Lung (tissue), 17 donors: ENCODE measurements at places on chromosomes 2 and 18.

- peak; percentile 40 for DNase-seq
Observed at GRCh38 chr2:121076885-121077549, 208.0 kb downstream of the TFCP2L1 start.

GRCh38 chr2:39996653-39997080 is 217.6 kb upstream of the THUMPD2 start:
- DNase-seq = no peak

- no peak for DNase-seq
Observed at GRCh38 chr2:215396595-215397313, 39.1 kb downstream of the FN1 start.

DNA sequence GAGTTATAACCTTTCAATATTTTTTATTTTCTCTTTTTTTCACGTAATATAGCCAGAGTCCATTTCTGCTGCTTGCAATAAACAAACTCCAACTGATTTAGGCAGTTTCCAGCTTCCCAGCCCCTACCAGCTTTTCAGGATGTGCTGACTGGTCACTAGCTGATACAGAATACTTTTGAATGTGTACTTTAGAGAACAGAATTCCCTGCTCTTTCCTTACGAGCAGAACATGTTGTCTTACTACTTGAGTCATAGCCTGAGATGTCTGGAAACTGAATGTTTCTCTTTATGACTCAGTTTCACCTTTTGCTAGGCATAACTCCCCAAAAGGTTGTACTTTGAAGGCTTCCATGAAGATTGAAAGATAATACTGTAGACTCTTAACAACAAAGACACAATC is 44.5 kb upstream of the KCNE4 start:
- DNase-seq = no peak

- DNase-seq = no peak
Observed at GRCh38 chr2:38152035-38152434, 76.1 kb upstream of the CYP1B1 start.

DNA sequence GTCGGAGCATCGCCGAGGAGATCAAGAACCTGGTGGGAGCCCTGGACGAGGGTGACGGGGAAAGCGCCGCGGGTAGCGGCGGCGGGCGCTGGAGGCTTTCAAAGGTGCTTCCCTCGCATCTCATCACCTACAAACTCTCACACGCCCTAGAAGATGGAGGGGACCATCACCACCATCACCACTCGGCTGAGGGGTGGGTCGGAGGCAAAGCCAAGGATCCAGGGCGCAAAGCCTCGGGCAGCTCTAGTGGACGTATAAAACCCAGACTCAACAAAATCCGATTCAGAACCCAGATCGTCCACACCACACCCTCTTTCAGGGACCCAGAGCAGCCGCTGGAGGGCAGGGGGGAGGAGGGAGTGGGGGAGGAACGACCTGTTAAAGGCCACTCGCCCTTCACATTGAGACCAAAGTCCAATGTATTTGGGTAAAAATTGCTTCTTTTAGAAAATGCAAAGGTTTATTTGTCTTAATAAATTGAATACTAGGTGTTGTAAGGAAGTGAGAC is 1.5 kb downstream of the SOWAHC start:
- DNase-seq = no peak

- peak; percentile 34 for DNase-seq
Observed at GRCh38 chr2:220144411-220144810, 517.0 kb downstream of the SLC4A3 start.

DNA sequence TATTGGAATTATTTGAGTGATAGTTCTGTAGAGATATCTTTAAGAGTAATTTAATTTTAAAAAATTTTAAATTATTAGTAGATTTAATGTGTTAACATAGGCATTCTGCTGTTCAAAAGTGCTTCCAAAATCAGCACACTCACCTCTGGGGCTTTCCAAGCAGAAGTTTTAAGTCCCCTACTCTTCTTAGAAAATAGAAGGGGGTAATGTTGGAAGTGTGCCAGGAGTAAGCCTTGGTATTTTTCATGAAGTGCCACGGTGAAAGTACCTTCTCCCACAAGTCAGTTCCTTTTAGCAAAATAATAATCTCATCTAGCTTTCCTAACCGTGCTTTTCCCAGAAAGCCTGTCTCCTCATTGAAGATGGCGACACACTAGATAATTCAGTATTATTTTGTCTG is 3.9 kb upstream of the TNFRSF11A start:
- peak; percentile 24 for DNase-seq

DNA sequence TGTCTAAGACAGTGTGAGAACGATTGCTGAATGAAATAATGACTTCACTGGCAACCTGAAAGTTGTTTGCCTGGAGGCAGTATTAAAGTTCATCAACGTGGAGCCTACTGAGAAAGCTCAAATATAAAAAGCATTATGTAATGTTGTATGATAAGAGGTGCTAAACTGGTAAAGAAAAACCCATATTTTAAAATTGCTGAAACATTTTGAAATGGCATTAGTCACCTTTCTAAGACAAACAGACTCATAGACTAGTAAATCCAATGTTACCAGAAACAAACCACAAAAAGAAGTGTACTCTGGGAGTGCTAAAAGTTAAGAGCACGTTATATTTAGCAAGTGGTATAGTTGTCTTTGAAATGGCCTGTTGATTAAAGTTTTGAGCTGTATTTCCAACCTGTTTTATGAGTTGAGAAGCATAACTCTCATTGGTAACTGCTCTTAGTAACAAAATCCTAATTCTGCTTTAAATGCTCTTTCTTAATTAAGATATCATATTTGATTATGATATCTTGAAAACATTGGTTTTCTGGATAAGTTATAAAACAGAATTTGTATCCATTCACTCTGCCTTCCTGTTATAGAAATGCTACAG is 62.7 kb downstream of the CYP1B1 start:
- DNase-seq = no peak

GRCh38 chr2:220396287-220396686 is 768.9 kb downstream of the SLC4A3 start:
- DNase-seq = peak; percentile 25

- DNase-seq = no peak
Observed at GRCh38 chr2:160694631-160695030, 201.0 kb upstream of the RBMS1 start.

DNA sequence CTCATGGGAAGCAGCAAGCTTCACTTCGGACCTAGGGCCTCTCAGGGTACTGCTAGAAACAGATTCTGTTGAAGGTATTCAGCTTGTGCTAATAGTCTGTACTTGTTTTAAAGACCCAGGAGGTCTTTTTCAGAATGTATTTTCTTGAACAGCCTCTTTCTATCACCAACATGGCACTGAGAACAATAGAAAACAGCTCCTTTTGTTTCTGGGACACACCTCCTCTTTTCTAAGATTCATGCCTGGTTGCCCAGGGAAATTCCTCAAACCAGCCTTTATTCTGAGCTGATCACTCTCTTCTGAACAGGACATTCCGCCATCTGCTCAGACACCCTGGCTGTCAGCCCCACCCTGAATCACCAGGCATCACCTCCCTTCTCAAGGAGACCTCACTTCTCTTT is 389.6 kb downstream of the TGIF1 start:
- DNase-seq = no peak

GRCh38 chr2:231800493-231801091 is 14.3 kb downstream of the COPS7B start:
- peak; percentile 10 for DNase-seq

GRCh38 chr2:160039166-160039903 is 23.1 kb downstream of the PLA2R1 start:
- DNase-seq = peak; percentile 70

- DNase-seq = no peak
Observed at GRCh38 chr2:225282858-225283710, 116.4 kb upstream of the NYAP2 start.

DNA sequence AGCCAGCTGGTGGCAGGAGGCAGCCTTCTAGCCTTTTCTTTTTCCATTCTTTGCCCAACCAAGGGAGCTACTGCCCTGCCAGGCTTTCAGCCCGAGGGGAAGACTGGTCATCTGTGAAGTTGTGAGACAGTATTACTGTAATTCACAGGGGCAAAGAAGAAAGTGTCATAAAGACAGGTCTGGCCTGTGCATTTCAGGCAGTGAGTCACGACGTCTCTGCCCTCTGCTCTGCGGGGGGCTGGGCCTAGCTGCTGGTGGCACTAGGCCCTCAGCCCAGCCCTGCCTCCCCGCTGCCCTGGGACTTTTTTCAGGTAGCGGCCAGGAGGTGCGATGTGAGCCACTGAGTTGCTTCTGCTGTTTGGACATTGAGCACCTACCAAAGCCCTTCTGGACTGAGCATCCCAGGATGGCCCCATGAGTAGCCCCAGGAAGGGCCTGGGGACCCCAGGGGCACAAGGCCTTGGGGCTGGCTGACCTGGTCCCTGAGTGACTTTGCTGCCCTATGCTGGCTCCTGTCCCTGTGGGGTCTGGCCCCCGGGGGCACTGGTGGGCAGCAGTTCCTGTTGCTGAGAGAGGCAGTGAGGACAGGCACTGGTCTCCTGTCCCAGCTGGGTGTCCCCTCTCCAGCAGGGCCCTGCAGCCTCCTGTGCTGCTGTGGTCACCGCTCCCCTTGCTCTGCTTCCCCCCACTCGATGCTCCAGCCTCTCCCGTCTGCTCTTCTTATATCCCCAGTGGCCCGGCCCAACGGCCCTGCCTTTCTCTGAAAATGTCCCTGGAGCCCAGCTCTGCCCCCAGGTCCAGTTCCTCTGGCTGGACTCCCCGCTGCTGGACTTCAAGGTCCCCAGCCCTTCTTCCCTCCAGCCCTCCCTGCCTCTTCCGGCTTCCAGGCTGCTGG is 7.0 kb downstream of the INHBB start:
- no peak for DNase-seq

DNA sequence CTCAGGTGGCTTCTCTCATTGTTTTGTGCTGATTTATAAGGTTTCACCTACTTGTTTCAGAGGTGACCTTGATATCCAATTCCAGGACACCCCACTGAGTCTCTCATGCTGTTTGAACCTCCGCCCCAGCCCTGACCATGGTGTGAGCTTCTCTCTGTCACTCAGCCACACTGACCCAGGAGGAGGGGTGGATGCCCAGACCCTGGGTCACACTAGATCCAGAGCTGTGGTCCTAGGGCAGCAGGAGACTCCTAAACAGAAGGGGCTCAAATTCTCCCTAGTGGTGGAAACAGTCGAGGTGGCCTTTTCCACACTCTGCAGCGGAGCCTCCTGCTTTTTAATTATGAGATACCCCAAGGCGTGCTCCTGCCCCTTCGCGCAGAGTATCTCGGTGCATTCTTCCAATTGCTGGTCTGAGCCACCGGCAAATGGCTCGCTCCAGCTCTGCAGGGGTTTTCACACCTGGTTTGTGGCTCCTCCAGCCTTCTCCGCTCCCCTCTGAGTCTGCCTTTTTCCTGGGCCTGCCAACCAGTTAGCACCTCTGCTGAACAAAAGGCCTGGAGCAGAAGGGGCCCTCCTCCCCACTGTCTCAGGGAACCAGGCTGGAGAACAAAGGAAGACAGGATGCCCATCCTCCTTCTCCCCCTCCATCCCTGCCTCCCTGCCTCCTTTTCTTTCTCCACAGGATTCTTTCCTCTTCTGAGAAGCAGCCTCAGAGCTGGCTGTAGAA is 147.3 kb upstream of the SPRED2 start:
- no peak for DNase-seq

DNA sequence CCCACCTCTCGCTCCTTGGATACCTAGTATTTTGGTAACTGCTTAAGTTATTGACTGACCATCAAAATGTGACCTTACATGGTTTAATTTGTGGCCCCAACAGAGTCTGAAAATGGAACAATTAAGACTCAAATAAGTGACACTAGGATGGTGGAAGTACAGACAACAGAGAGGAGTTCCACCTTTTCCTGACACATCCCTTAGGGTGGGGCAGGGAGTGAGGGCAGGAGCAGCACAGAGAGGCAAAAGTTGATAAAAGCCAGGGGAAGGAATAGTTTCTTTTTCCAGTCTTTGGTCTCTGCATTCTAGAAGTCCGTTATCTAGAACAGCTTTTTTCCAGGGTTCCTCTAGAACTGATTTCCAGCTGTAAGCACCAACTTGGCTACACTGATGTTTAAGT is 32.2 kb downstream of the FTCDNL1 start:
- no peak for DNase-seq

- no peak for DNase-seq
Observed at GRCh38 chr18:68713131-68713530, 1.8 kb downstream of the TMX3 start.

GRCh38 chr2:45220227-45220626 is 211.0 kb upstream of the SIX2 start:
- DNase-seq = no peak

DNA sequence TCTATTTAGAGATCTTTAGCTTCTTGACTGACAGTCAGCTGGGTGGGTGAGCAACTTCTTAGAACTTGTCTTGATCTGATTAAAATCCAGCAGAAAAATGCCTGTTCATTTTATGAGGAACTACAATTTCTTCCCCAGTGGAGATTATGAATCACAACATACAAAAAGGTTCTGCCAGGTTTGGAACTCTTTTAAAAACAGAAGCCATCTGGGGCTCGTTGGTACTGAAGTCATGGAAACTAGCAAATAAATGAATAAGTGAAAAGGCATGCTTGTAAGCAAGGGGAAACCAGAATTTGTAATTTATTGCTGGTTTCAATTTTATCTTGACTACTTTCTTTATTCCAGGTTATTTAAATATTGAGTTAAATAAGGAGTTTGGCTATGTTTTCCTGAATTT is 767.4 kb downstream of the MBD2 start:
- no peak for DNase-seq

GRCh38 chr2:168002021-168002553 is 245.3 kb downstream of the STK39 start:
- DNase-seq = no peak

- no peak for DNase-seq
Observed at GRCh38 chr2:70461981-70462876, 91.4 kb downstream of the TGFA start.

DNA sequence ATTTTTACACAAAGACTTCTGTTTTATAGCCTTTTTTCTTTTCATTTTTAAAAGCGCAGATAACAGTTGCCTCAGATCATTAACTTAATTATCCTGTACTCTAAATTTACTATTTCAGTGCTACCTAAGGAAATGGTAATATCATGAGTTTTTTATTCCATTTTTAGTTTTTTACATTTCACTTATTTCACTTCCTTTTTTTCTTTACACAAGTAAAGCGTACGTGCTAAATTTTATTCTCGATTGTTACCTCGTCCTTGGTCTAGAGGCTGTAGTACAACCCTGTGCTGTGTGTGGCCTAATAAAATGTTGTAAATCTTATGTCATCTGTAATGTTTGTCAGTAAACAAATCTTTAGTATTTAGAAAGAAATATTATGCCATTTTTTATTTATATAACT is 49.2 kb downstream of the CRIM1 start:
- no peak for DNase-seq

DNA sequence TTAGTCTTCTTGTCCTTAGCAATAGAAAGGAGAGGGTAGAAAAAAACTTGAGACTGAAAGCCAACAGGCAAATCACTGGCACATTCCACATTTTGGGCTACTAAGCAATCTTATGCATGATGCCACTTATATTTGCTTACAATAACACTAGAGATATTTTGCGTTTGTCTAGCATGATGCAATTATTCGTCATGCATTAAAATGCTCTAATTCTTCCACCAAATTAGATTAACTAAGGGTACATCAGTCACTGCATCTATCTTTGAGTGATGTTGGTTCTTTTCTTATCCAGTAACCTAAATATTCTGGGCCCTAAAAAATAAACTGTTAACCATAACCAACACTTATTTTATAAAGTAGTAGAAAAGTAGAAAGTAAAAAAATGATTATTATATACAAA is 1311.7 kb upstream of the CDH2 start:
- no peak for DNase-seq
